ENCODE measurements at places on chromosomes 7 and 10.

- DNase-seq = no peak
Observed at GRCh38 chr7:131335639-131336381, 8.1 kb downstream of the MKLN1 start.

GRCh38 chr10:61594430-61594829 lies 68.3 kb upstream of the CABCOCO1 start:
- DNase-seq = no peak

- no peak for DNase-seq
Observed at GRCh38 chr10:110215286-110216170, 8.1 kb downstream of the MXI1 start.

DNA sequence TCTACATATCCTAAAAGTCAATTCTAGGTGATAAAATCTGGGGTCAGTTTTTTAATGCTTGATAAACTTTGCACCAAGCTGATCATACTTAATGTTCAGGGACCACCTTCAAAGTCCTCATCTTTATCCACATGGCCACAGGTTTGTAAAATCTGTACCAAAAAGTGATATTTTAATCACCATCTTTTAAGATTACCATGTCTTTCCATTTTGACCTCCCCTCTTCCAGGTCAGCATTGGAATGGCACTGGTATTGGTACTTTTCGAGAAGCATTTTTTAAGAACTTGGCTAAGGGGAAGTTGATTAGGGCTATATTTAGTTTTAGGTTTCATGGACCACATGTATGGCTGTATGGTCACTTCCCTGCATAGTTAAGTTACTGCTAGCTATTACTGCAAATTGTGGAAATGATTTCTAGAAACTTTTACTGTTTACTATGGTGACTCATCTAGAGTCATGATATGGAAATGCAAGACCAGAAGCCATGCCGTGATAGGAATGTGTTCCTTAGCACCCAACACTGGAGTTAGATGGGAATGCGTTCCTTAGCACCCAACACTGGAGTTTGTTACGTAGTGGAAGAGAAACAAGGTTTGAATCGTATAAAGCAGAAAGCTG lies 50.8 kb upstream of the ABLIM1 start:
- DNase-seq = peak; percentile 78

DNA sequence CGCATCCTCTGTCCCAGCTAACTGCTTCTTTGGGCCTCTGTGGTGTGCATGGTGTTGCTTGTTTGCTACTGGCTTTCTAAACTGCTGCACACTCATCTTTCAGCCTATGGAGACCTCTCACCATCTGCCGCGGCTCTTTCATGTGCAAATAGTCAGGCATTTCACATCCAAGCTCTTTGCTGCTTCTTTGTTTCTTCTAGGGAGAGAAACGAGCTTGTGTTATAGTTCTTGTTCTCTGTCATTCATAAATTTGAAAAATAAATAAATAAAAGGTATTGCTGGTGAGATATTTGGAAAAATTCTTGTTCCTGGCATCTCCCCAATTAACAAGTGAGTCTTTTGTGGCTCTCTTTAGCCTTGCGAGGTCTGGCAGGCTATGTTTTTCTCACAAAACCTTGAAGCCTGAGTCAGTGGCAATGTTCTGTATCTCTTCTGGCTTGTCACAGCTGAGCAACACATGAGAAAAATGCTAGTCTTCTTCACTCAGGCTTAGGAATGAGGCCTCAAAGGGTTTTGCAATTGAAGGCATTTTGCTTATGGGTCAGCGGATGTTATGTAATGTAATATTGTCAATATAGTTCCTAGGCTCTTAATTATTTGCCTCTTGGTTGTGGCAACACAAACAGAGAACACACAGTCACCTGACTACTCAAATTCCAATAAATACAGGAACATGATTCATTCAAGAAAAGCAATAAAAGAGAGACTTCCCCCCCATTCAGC lies 274.0 kb downstream of the FRMD4A start:
- DNase-seq = no peak

- no peak for DNase-seq
Observed at GRCh38 chr10:98205351-98205750, 62.6 kb downstream of the LOXL4 start.

- DNase-seq = no peak
Observed at GRCh38 chr10:89684604-89685003, 16.8 kb upstream of the KIF20B start.

DNA sequence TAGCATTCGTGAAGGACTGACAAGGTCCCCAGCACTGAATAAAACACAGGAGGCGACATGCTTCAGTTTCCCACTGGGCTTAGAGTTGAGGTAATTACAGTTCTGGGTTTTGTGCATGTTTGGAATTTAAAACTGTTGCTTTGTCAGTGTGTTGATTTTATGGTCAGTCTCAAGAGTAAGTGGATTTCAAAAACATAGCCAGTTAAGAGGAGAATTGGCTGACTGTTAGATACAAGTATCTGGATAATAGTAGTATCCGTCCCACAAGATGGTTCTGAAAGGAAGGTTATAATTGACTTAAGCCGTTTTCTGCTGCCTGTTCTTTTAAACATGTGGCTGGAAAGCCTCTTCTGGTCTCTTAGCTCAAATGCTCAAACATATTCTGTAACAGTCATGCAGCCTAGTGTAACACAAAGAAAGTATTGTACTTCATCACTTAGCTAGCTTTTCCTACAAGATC lies 170.9 kb downstream of the POLR1F start:
- no peak for DNase-seq

DNA sequence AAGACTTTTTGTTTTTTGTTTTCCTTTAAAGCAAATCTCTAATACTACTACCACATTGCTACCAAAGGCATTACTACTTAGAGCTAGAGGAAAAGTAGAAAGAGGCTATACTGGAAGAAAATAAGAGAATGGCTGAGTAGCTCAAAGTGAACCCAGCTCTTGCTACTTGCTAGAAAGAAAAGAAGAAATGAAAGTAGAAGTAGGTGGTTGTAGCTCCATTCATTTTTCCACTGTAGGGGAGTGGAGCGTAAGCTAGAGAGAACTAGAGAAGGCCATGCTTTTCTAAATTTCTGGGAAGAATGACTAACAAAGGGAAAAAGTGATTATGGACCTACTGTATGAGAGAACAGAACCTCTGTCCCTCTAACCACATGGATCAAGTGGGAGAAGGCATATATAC lies 184.4 kb downstream of the PON1 start:
- no peak for DNase-seq

DNA sequence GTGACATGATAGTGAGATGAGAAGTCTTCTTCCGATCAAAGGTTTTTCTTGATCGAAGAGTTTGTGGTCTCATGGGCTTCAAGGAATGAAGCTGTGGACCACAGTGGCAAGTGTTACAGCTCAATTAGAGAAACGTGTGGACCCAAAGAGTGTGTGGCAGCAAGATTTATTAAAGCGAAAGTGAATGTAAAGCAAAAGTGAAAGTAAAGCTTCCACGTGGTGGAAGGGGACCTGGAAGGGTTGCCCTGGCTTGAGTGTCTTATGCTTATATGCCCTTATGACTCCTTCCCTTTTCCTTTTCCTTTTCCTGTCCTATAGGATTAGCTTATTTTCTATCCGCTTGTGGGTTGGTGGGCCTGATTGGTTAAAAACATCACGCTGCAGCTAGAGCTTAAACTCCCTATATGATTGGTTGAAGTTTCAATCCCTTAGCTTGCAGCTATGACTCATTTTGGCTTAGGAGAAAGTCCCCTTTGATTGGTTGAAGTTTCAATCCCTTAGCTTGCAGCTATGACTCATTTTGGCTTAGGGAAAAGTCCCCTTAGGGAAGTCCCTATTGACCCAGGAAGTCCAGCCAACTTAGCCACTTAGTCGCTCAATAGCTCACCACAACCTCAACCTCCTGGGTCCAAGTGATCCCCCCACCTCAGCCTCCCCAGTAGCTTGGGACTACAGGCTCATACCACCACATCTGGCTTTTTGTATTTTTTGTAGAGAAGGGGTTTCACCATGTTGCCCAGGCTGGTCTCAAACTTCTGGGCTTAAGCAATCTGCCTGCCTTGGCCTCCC lies 34.7 kb downstream of the MRPS24 start:
- DNase-seq = no peak

GRCh38 chr7:100655908-100656674 lies at the start of gene ACTL6B:
Gene ACTL6B (minus strand): TSS chr7:100656448. CDS start chr7:100656354, 94 bp downstream.
- peak; percentile 72 for DNase-seq

GRCh38 chr7:50362712-50363282 lies 58.3 kb downstream of the IKZF1 start:
- DNase-seq = no peak

DNA sequence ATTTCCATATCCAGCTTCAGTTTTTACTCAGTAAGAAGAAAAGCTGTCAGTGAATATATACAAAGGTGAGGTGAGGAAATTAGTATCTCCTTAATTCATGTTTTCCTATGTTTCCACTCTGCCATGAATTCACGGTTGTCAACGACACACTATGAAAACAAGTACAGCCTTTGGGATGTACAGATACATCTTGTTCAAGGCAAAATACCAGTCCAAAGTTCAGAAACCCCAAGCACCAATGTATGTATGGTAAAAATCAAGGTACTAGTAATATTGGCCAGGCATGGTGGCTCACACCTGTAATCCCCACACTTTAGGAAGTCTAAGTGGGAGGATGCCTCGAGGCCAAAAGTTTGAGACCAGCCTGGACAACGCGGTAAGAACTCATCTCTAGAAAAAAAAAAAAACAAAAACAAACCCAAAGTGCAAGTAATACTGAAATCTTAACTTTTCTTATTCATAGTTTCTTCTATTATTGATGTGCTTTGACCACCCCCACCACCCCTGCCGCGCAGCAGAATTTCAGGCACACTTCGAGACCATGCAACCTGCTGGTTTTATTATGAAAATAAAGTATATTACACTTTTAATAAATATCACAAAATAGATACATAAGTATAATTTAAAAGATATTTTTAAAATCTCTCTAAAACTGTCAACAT lies 3.5 kb downstream of the ESYT2 start:
- DNase-seq = no peak

- DNase-seq = no peak
Observed at GRCh38 chr7:100730136-100730800, 3.1 kb upstream of the ZAN start.

All from A549 (cell line).